ENCODE measurements at places on chromosomes 11 and 22.
A peak's percentile ranks its signal among the peaks of the same experiment; 100 is the strongest.

DNA sequence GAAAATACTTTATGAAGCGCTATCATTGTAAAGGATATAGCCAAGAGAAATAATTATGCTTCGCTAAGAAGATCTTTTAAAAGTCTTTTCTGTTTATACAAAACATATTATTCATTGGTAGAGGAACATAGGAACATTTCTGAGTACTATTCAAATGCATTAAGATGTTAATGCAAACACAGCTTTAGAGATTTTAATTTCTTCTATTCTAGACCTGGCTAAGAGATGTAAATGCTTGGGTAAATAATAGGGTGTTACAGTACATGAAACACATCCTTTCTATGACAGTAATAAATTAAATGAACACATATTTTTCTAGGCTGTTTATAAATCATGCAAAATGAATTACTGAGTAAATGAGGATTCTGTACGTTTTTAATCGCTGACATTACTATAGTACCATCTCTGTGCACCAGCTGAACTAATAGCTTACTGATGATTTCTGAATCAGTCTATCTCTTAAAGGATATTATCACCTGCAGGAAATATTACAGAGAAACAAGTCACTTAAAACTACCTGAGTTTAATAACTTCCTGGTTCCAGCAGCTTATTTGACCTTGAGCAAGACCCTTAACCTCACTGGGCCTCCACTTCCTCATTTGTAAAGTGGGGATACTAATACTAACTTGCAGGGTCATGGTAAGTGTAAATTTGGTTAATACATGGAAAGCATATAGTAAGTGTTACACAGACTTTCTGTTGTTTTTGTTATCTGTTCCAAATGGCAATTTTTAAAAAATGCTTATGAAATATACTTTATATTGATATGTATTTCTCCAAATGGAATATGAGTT is 344.9 kb downstream of the DYNC2H1 start:
- DNase-seq = no peak

DNA sequence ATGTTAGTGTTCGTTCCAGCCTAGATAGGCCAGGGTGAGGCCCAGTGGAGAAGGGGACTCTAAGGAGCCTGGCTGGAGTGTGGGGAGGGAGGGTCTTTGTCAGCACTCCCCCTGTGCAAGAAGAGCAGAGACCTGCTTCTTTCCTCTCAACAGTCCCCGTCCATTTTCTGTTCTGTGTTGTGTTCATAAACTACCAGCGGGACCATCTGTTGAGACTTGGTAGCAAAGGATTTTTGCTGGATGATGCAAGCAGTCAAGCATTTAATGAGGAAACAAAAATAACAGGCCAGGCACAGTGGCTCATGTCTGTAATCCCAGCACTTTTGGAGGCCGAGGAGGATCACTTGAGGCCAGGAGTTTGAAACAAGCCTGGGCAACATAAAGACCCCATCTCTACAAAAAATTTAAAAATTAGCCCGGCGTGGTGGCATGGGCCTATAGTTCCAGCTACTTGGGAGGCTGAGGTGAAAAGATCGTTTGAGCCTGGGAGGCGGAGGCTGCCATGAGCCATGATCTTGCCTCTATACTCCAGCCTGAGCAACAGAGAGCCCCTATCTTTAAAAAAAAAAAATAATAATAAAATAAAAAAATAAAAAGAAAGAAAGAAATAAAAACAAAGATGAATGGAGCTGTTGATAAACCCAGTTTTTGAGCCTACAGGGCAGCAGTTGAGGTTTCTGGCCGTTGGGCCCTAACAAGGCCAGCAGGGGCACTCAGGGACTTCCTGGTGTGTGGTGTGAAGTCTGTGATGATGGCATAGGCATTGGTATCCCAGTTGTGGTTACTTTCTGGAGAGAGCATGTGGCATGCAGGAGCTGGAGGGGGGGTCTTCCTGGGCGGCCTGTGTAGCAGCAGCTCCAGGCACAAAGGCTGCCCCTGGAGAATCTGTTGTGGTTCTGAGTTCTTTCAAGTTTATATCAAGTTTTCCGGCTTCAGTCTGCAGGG is 1.7 kb upstream of the TXNRD2 start:
- peak; percentile 65 for DNase-seq

DNA sequence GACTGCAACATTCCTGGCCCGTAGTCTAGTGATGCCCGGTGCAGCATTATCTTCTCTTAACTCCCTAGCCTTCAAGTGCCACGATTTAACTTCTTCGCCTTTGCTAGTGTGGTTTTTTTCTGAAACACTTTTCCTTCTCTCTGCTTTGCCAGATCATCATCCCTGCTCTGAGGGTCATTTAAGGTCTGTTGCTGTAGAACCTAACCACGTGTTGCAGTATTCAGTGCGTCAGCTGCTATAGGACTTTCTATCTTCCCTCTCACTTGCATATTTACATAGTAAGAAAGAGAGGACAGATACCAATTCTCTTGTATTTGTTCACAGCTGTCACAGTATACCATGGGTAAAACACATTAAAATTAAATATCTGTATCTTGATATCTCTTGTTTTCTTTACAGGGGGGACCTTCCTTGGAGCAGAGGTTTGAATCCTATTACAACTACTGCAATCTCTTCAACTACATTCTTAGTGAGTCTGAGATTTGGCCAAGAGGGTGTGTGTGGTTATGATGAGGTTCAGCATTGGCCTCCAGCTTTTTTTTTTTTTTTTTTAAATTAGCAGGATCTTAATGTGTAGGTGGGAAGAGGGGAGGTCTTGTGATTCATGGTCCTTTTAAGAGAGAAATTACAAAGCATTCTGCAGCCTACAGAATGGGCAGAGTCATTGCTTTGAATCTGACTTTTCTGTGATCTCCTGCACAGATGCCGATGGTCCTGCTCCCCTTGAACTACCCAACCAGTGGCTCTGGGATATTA is 13.5 kb downstream of the EIF3L start:
- DNase-seq = no peak

DNA sequence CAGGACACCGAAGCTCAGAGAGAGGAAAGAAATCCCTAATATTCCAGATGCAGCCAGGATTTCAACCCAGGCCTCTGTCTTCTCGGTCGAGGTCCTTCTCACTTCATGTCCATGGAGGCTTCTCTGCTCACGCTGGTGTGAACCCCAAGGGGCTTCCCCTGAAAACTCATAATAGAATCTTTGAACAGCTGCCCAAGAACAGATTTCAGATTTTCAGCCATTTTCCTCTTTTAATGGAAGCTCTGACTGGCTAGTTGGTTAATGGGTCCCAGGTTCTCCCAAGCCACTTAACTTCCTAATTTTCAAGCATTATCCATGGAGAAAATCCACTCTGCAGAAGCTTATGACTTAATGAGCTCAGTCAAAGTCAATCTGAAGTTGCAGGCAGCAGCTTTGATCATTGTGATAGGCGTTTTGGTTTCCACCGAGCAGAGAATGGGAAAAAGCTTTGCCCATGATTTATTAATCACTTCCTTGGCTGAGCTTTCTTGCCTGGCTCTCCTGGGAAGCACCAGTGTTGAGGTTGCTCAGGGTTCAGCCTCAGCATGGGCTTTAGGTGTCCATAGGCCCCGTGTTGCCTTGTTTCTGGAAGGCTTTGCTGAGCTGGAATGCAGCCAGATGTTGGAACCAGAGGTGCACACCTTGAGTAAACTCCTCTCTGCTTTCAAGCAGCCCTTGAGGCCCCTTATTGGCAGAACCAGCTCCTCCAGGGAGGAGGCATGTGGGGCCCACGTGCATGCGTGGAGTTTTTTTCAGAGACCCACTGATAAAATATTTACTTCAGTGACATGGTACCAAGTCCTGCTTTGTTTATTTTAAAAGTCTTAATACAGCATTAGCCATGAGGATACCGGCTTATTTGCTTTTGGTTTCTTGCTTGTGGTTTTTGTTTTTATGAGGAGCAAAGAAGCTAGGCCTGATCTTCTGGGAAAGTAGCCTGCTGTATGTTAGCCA is 25.5 kb downstream of the LDLRAD3 start:
- DNase-seq = peak; percentile 71

GRCh38 chr22:25039255-25039654 is 86.7 kb downstream of the KIAA1671 start:
- no peak for DNase-seq

DNA sequence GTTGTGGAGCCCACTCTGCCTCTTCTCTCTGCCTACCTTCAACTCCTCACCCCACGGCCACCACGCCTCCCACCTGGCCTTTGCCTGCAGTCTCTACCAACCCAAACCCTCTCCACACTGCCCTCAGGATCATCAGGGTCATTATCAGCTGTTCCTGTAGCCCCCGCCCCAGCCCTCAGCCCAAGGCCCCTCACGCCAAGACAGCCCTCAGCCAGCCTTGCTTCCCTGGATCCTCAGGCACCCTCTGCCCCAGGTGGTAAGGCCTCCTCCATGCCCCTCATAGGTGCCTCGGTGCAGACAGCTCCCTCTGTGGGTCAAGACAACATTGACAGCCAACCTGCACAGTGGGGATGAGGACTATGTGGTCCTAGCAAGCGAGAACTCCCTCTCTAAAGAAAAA is 1.7 kb downstream of the SBF1 start:
- DNase-seq = no peak

- DNase-seq = no peak
These were observed 3.5 kb downstream of the SYVN1 start for GRCh38 chr11:65130631-65131416.

- no peak for DNase-seq
These were observed 942.9 kb downstream of the BRD1 start for GRCh38 chr22:48884786-48885185.
